Glutamatergic neuron (in vitro differentiated cells): ENCODE measurements at places on chromosomes 2 and 18.

GRCh38 chr2:192004188-192004963, 157.5 kb upstream of the CAVIN2 start:
- no peak for DNase-seq

DNA sequence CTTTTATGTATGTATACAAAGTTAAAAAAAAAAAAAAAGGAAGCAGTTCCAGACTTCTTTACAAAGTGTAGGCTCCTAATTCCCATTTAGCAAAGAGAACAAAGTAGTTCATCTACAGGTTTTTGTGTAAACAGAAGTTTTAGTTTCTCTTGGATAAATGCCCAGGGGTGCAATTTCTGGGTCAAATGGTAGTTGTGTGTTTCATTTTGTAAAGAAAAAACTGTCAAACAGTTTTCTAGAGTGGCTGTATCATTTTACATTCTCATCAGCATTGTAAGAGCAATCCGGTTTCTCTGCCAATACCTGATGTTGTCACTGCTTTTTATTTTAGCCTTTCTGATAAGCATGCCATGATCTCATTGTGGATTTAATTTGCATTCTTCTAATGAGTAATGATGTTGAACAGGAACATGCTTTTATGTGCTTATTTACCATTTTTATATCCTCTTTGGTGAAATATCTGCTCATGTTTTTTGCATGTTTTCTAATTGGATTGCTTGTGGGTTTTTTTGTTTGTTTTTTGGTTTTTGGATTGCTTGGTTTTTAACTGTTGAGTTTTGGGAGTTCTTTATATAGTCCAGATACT, 16.6 kb upstream of the PSME4 start:
- DNase-seq = no peak

DNA sequence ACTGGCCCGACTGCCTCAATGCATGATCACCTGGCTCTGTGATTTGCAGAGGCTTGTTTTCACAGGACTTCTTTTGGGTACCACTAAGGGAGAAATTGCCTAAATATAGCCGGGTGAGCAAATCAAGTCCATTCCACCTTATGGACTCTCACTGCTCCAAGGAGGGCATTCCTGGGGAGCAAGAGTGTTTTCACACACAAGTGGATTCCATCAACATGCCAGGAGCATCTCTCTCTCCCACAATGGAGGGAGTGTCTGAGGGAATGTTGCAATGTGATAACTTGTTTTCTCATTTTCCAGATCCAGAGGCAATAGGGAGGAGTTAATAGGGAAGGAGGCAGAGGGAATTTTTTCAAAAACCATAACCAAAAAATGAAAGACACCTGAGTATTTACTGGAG, 250.7 kb downstream of the SATB2 start:
- no peak for DNase-seq

- peak; percentile 64 for DNase-seq
These were observed 77.4 kb downstream of the ABCA12 start for GRCh38 chr2:215060861-215061536.

GRCh38 chr2:212520340-212520739, 18.3 kb downstream of the ERBB4 start:
- no peak for DNase-seq

- DNase-seq = no peak
These were observed 419.9 kb downstream of the TGIF1 start for GRCh38 chr18:3869848-3870247.

DNA sequence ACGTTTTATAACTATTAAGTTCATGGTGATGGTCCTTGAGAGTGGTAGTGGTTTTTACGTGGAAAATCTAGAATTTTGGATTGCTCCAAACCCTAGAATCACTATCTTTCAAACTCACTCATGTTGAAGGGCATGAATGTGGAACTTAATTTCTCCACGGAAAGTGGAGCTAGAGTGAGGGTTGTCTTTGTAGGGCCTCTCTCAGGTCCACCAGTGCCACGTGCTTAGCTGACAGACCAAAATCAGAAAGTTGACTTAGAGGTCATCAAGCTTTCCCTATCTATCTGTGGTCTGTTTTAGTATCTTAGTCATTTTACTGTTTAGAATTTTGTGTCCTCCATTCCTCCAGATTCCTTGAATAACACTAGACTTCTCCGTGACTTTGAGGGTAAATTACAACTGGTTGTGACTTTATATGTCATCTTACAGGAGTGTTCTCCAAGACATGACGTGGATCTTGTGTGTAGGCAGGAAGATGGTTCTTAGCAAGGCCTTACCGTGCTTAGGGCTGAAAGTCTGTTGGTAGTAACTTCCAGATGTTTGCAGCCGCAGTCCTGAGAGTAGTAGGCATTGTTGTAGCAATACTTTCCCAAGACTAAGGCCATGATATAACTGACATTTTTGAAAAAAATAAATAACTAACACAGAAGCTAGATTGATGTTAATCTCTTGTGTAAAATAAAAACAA, 26.8 kb downstream of the DIS3L2 start:
- no peak for DNase-seq

DNA sequence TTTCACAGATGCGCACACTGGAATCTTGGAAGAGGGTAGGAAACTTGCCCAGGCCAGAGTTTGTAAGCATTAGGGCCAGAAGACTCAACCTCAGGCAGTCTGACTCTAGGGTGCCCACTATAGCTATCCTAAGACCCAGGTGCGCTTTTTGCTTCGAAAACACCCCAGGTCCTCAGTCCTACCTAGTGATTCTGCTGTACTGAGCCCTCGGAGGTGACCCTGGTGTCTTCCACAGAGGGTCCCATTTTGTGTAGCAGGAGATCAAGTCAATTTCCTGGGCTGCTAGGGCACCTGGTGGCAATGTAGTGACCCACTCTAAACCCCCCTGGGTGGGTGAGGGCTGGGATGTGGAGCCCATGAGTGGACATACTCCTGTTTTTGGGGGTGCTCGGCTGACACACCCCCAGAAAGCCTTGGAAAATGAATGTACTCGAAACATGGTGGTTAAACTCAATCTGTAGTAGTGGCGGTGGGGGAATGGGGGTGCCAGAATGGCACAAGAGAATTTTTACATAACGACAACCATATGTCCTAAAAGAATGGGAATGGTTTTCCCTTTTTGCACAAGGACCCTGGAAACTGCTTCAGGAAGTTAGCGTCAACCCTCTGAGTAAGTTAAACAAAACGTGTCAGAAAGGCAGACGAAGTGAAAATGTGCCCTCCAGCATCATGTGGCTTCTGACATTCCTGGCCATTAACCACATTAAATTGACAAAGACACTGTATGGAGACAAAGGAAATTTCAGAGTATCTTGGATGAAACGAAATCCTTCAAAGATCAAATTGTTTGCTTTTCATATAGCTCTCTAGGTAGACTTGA, 218.0 kb upstream of the COPS8 start:
- no peak for DNase-seq

DNA sequence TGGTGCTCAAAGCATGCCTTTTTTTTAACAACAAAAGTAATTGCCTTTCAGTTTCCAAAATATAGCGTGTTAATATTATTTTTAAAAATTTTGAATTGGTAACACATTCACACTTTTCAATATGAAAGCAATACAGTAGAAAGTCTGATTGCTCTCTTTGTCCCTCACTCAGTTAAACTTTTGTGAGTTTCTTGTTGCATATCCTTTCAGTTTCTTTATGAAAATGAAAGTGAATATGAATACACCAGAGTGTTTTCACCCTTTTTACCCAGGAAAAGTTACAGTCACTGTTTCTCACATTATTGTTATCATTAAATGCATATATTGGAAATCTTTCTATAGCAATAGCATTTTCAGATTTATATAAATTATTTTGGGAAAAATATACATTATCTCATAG, 377.4 kb upstream of the CRIM1 start:
- DNase-seq = no peak

DNA sequence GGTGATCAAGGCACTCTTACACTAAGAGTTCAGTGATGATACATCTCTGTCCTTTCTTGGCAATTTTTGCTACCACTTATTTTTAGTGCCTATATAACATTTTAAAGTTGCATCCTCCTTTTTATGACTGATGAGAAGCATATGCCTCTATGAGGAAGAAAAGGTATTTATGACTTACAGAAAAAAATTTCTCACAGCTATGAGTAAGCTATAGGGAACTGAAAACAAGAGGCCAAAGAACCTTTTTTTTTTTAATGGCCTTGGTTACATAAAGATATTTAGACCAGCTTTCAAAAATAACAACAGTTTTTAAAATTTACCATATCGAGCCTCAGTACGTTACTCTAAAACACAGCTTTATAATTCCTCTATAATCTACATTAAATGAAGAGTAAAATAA, 21.3 kb downstream of the MBD5 start:
- DNase-seq = no peak

DNA sequence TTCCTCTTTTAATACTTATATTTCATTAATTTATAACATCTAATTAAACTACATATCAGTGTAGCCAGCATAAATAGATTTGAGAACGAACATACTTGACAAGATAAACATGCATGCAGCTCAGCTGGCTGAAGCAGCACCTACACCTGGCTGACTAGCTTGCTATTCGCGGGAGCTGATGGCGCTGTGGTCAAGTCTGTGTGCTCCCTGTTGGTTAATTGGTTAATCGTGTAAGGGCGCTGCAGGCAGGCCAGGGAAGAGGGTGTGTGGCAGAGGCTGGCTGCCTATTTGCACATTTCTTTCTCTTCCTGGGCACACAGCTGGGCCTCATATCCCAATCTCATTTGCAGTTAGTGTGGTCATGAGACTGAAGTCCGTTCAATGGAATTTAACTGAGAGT, 14.5 kb upstream of the VWA3B start:
- DNase-seq = no peak

GRCh38 chr2:170354855-170355780, 177.2 kb downstream of the MYO3B start:
- DNase-seq = no peak

GRCh38 chr2:36607947-36608346, 10.0 kb upstream of the FEZ2 start:
- DNase-seq = no peak

- no peak for DNase-seq
These were observed 59.3 kb upstream of the SPP2 start for GRCh38 chr2:233991196-233991595.

DNA sequence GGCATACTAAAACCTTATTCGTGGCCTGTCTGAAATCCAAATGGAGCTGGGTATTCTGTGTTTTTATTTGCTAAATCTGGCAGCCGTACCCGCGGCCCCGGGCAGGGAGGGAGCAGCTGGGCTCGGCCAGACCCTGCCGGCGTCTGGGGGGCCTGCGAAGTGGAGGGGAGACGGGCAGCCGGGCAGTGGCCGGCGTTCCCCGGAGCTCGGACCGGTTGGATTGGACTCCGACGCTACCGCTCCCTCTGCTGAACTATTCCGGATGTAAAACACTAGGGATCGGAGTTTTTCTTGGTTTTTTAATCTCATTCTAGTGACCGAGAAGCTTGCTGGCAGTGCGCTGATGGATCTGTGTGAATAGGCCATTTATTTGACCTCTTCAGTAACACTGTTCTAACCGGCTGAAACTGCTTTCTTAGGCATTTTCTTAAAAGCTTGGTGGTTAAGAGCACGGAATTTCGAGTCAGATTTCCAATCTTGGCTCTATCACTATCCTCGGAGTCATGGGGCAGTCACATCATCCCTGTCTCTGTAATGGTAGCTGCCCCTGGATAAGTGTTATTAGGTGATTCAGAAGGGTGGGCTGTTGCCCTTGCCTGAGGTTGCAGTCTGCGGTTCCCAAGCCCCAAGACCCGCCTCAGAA, 694 bp downstream of the UNC50 start:
- peak; percentile 43 for DNase-seq

- no peak for DNase-seq
These were observed 79.8 kb upstream of the RNF152 start for GRCh38 chr18:61972389-61973264.

DNA sequence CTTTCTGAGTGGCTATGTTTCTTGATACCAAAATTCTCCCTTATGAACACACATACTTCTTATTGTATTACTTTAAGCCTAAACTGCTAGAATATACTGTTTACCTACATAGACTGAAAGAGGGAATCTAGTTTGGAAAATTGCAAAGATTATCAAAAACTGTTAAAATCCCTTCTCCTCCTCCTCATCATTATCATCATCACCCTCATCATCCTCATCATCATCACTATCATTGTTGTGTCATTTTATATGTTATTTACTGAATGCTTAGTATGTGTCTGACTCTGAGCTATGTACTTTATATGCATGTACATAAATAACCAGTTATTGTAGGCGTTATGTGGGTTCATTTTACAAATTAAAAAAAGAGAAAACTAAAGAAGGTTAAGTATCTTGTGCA, 19.6 kb upstream of the LRP1B start:
- no peak for DNase-seq

DNA sequence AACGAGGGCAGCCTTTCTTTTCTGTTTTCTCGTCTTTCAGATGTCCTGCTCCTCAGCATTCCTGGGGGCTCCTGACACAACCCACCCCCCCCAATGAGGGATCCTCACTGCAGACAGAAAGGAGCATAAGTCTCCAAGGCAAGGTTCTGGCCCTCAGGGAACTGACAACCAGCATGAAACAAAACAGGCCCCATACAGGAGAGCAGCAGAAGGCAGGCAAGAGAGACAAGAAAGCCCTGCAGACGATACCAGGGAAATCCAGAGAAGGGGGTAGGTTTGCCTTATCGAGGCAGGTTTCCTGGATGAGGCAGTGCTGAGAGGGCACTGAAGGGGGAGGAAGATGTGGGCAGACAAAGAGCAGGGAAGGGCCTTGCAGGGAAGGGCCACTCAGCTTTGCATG, 103.9 kb upstream of the EPAS1 start:
- no peak for DNase-seq

GRCh38 chr2:191202209-191202721, 42.9 kb upstream of the MYO1B start:
- no peak for DNase-seq

DNA sequence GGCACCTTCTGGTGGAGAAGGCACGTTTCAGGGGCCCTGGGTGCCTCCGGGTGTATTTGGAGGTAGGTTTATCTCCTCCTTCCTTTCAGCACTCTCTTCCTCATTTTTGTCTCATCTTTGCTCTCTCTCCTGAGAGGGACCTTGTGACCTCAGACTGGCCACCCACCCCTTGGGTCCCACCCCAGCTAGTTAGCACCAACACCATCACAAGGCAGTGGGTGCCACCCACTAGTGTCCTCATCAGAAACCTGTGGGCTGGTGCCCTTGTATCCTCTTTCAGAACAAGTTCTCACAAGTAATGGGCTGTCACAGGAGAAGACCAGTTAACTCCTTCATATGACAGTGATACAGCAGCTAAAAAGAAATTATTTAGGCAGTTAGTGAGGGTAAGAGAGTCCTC, 196.4 kb downstream of the UXS1 start:
- DNase-seq = no peak

- no peak for DNase-seq
These were observed 47.7 kb downstream of the CMPK2 start for GRCh38 chr2:6818012-6818411.

- DNase-seq = no peak
These were observed 12.7 kb upstream of the SERPINB7 start for GRCh38 chr18:63762518-63762917.

GRCh38 chr2:171523088-171524017, 1.1 kb downstream of the CYBRD1 start:
- peak; percentile 63 for DNase-seq

- DNase-seq = no peak
These were observed 207.6 kb downstream of the MGAT5 start for GRCh38 chr2:134461511-134461910.

- no peak for DNase-seq
These were observed 14.9 kb downstream of the ATAD2B start for GRCh38 chr2:23912054-23912453.
